ENCODE measurements at places on chromosomes 16 and 17. TPM values are rescaled to one million over a fixed set of nuclear protein-coding genes. Genes with fewer than 3 reads are reported as not detected.

GALK1 gene
- total RNA-seq = 66.2 TPM

PIK3R6 gene
- not detected for total RNA-seq

CYB561 gene
- 32.0 TPM for total RNA-seq

ABCA8 gene
- total RNA-seq = 0.44 TPM

SULT1A1 gene
- 5.0 TPM for total RNA-seq

AGRP gene
- not detected for total RNA-seq

PLEKHH3 gene
- total RNA-seq = 11.4 TPM

SLC16A5 gene
- total RNA-seq = 20.6 TPM

PEX12 gene
- total RNA-seq = 8.0 TPM

C17orf107 gene
- total RNA-seq = 0.30 TPM

FNDC8 gene
- not detected for total RNA-seq

CAVIN1 gene
- total RNA-seq = 487 TPM

RPH3AL gene
- 20.2 TPM for total RNA-seq

ENPP7 gene
- not detected for total RNA-seq

HOXB7 gene
- total RNA-seq = 31.4 TPM

FAM20A gene
- not detected for total RNA-seq

PRR11 gene
- 45.6 TPM for total RNA-seq

KRTAP1-1 gene
- total RNA-seq = not detected

CCL14 gene
- not detected for total RNA-seq

SCARF1 gene
- 0.33 TPM for total RNA-seq

LONP2 gene
- total RNA-seq = 24.1 TPM

LMF1 gene
- total RNA-seq = 10.5 TPM
